Cerebellar cortex (tissue), 1 donor: ENCODE measurements at places on chromosomes 11 and 22.

DNA sequence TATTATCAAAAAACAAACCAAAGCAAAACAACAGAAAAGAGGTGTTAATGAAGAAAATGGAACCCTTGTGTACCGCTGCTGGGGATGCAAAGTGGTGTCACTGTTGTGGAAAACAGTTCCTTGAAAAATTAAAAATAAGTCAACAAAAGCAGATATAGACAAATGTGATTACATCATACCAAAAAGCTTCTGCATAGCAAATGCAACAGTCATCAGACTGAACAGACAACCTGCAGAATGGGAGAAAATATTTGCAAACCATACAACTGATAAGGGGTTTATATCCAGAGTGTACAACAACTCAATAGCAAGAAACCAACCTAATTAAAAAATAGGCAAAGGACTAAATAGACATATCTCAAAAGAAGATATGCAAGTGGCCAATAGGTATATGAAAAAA lies 22.9 kb upstream of the CARS1 start:
- DNase-seq = no peak

DNA sequence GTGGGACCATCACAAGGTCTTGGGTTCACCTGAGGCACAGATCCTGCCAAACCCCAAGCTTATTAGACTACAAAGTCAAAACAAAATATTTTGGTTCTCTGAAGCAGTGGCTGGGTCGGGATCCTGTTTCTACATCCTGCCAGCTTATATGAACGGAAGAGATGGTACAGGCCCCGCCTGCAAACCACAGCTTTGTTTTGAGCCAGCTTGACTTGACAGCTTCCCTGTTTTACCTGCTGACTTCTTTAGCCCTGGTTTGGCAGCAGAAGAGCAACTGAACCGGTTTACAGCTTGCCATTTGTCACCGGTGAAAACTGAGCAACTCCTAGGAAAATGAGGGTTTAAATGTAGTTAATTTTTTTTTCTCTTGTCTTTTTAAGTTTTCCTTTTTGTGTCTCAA lies 11.4 kb downstream of the PACS1 start:
- peak; percentile 79 for DNase-seq

DNA sequence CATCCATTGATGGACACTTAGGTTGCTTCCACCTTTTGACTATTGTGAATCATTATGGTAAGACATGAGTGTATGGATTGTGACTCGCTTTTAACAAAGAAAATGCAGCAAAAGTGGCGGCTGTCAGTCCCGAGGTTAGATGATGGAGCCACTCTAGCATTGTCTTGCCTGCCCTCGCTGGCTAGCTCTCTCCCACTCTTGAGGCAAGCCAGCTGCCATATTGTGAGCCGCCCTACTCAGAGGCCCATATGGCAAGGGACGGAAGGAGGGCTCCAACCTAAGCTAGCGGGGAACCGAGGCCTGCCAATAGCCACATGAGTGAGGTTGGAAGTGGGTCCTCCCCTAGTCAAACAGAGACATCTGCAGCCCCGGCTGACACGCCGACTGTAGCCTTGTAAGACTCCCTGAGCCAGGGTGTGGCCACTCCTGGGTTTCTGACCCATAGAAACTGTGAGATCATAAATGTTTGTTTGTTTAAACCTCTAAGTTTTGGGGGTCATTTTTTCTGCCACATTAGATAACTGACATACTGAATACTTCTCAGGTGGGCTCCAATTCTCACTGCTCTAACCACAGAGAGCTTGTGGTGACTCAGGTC lies 160.2 kb downstream of the LDLRAD3 start:
- DNase-seq = no peak

GRCh38 chr11:72716290-72716689 lies 35.9 kb downstream of the ARAP1 start:
- no peak for DNase-seq

DNA sequence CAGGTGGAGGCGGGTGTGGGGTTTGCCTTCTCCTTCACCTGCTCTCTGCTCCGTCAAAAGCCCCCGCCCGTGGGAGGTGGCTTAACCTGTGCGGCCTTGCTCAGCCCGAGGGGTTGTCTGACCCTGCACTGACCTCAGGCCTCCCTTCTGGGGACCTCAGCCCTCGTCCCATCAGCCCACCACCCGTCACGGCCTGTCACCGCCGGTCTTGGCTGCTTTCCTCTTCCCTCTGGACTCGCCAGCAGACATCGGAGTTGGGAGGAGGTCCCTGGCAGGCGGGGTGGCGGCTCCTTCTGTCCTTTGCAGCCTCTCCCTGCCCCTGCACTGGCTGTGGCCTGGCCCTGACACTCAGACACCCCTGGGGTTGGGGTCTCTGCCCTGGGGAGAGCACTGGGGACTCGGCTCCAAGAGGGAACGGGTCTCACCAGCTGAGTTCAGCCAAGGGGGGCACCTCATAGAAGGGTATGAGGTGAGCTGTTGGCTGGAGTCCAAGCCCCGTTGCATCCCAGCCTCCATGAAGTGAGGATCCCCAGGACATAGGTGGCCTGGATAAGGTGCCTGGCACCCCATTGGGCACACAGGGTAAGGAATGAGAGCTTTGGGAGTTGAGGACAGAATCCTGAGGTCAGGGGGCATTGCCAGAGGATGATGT lies 999.6 kb downstream of the BRD1 start:
- DNase-seq = no peak

DNA sequence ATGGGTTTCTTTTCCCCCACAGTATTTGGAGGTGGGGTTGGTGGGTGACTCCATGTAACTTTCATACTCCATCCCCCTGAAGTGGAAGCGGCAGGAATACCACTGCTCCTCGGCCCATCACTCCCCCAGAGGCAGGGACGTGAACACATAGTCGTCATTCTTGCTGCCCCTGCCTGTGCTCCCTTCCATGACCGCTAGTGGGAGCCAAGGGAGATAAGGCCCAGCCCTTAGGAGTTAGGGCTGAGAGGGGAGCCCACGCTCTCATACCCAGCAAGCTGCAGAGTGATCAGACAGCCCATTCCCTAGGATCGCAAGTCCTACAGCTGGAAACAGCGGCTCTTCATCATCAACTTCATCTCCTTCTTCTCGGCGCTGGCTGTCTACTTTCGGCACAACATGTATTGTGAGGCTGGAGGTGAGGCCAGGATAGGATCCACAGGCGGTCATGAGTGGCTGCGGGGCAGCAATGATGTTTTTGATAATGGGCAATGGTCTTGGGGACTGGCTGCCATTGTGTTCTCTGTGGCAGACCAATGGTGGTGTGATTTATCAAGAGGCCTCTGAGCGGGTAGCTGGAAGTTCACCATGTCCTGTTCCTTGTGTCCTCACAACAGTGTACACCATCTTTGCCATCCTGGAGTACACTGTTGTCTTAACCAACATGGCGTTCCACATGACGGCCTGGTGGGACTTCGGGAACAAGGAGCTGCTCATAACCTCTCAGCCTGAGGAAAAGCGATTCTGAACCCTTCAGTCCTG lies 15.9 kb downstream of the RHOG start:
- DNase-seq = peak; percentile 74

DNA sequence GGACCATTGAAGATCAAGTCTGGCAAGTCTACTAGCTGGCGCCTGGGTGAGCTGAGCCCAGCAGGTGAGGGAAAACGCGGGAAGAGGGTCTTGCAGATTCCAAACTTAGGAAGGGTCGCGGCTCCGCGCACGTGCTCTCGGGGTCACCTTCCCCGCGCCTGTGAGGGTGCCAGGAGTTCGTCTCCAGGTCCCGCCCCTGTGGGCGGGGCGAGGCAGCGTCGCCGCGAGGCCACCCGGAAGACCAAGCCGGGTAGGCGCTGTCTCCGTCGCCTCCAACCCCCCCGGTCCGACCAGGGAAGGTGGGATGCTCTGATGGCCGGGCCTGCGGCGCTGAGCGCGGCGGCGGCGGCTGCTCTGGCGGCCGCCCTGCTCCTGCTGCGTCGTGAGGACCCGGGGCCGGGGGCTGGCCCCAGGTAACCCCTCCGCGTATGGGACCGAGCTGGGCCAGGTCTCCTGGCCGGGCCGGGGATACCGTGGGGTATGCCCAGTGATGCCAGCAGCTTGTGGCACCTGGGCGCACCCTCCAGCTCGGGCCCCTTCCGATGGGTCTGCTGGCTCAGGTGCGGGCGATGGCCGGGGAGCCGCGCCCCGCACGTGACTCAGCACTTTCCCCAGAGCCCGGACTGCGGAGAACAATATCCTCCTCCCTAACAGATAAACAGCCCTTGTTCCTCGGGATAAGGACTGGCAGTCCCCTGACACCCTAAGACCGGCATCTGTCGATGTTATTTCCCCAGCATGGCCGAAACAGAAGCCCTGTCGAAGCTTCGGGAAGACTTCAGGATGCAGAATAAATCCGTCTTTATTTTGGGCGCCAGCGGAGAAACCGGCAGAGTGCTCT lies at the start of gene HTATIP2:
Gene HTATIP2 (plus strand): TSS at position 215 of the 841 bp plus-strand sequence. CDS start 524 bp downstream, at position 739.
- peak; percentile 37 for DNase-seq

DNA sequence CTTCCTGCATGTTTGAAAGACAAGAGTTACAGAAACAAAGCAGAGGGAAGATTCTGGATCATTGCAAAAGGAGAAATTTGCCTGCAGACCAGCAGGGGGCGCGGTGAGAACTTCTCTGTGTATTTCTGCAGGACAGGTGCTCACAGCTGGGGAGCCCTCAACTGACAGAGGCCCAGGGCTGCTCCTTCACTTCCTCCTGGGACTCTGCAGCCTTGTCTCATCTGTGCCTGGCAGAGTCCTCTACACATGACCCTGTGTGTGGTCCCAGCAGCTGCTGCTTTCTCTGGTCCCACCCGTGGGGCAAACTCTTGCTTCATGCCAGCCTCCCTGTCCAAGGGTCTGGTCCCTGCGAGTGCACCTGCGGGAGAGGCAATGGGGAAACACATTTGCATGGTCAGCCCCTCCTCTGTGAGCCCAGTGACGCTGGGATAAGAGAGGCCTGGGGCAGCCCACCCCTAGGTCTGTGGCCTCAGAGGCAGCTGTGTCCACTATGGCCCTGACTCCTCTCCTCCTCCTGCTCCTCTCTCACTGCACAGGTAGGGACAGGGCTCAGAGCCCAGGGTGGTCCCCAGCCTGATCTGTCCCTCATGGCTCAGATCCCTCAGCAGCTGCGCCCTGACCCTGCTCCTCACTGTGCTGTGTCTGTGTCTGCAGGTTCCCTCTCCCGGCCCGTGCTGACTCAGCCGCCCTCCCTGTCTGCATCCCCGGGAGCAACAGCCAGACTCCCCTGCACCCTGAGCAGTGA lies 43.2 kb upstream of the VPREB1 start:
- DNase-seq = peak; percentile 12

DNA sequence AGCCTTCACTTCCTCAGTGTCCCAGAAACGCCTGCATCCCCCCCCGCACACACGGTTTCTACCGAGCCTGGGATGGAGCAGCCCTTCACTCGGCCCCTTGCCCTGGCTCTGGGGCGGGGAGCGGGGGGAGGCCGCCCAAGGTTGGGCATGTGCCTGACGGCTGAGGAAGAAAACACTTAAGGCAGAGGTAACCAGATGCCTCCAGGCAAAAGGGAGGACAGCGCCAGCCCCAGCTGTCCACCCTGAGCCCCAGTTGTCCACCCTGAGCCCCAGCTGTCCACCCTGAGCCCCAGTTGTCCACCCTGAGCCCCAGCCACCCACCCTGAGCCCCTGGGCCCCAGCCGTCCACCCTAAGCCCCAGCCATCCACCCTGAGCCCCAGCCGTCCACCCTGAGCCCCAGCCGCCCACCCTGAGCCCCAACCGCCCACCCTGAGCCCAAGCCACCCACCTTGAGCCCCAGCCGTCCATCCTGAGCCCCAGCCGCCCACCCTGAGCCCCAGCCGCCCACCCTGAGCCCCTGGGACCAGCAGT lies 3.8 kb upstream of the TTLL8 start:
- DNase-seq = no peak

GRCh38 chr11:8233691-8234424 lies 29.8 kb downstream of the LMO1 start:
- DNase-seq = no peak

- no peak for DNase-seq
Observed at GRCh38 chr22:24495365-24495675, 188 bp downstream of the UPB1 start.

GRCh38 chr22:20439928-20440575 lies 2.4 kb upstream of the SCARF2 start:
- no peak for DNase-seq

- no peak for DNase-seq
Observed at GRCh38 chr11:58573451-58574104, 2.1 kb downstream of the LPXN start.

DNA sequence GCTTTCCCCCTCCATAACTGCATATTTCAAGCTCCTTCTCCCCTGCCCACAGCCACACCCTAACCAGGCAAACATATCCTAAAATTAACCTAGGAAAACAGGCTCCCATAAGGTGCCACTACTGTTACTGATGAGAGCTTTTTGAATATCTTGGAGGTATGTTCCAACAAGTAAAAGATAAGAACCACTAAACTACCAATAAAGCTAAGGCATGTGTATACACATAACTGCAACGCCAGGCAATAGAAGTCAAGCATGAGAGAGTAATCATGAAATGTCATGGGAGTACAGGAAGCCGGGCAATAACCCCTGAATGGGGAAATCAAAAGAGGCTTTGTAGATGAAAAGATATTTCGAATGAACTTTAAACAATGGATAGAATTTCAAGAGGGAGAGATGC lies 9.3 kb downstream of the MMP13 start:
- no peak for DNase-seq

- DNase-seq = peak; percentile 1
Observed at GRCh38 chr11:56624661-56625110, 10.0 kb upstream of the OR5M1 start.

DNA sequence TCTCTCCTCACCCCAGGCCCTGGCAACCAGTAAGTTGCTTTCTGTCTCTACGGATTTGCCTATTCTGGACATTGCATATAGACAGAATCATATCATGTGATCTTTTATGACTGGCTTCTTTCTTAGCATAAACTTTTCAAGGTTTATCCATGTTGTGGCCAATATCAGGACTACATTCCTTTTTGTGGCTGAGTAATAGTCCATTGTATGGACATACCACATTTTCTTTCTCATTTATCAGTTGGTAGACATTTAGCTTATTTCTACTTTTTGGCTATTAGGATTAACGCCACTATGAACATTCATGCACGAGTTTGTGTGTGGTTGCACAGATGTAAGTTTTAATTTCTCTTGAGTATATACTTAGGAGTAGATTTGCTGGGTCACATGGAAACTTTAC lies 35.7 kb downstream of the ARFGAP3 start:
- no peak for DNase-seq

GRCh38 chr11:63783925-63784592 lies 15.5 kb upstream of the ZFTA start:
- no peak for DNase-seq

DNA sequence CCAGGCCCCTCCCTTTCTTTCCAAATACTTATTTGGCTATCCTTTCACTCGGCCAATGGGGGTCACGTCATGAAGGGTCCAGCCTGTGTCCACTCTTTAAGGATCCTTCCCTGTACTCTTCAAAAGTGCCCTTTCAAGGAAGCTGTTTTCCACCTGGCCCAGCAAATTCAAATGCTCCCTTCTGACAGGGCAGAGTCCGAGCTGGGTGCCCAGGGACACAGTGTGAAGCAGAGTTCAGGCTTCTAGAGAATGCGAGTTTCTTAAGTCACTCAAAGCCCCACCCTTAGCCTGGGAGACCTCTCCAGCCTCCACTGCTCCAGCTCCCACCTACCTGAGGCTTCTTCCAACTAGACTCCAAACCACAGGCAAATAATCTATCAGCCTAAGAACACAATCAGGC lies 5.5 kb upstream of the APOA1 start:
- no peak for DNase-seq
